ENCODE measurements at places on chromosomes 16 and 17.

- no peak for DNase-seq
Measured at GRCh38 chr16:28003923-28004322, 59.6 kb downstream of the GSG1L start.

DNA sequence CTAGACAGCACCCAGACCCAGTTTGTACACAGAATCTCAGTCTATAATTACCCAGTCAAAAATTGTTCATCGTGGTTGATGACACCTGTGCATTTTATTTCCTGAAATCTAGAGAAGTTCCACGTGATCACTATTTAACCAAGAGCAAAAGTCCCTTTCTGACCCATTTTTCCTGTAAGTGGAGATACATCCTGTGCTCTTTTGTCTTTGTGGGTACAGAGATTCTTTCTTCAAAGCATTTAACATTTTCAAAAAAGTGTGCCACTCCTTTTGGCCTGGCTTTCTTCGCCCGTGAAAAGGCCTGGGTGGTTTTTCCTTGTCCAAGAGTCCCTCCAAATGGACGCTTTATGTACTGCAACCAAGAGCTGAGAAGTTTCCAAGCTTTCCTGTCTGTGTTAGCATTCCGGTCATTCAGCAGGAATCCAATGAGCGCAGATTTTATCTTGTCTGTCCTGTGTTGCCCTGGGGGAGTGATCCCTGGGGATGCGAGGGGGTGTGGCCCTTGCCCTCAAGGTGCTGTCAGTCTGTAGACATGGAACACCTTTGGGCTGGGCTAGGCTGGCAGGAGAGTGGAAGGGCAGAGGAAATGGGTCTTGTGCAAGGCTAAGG is 161.1 kb upstream of the CACNG5 start:
- no peak for DNase-seq

- DNase-seq = no peak
Measured at GRCh38 chr16:53154513-53154912, 99.7 kb downstream of the CHD9 start.

- DNase-seq = peak; percentile 13
Measured at GRCh38 chr16:9256196-9256595, 164.8 kb downstream of the HAPSTR1 start.

DNA sequence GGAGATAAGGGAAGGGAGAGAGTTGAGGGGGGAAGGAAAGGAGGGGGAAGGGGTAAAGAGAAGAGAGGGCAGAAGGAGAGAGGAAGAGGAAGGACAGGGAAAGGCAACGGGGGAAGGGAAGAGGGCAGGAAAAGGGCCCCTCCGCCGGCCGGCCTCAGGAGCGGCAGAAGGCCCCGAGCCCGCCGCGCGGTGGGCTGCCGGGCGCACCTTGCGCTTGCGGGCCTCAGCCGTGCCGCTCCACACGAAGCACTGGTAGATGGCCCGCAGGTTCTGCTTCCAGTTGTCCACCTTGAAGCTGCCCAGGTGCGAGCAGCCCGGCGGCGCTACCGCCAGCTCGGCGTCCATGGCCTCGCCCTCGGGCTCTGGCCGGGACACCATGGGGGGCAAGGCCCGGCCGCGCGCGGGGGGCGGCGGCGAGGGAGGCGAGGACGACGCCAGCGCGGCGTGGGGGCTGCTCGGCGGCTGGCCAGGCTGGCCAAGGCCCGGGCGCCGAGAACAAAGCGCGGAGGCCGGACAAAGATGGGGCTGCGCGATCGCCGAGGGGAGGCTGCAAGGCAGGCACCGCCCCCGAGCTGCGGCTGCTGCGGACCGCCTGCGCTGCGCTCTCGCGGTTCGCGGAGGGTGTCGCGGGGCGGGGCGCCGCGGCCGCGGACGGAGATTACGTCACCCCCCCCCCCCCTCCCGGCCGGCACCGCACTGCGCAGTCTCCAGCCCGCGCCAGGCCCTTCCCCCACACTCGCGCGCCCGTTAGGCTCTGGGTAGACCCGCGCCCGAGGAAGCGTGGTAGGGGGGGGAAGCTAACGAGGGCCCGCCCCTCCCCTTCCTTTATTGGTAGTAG is at the start of gene USP22:
Gene USP22, minus strand, starts transcription at position 554 of the 838 bp plus-strand sequence. Its CDS starts 176 bp downstream, at position 378.
- no peak for DNase-seq

GRCh38 chr16:25893332-25893731 is 201.6 kb downstream of the HS3ST4 start:
- no peak for DNase-seq

DNA sequence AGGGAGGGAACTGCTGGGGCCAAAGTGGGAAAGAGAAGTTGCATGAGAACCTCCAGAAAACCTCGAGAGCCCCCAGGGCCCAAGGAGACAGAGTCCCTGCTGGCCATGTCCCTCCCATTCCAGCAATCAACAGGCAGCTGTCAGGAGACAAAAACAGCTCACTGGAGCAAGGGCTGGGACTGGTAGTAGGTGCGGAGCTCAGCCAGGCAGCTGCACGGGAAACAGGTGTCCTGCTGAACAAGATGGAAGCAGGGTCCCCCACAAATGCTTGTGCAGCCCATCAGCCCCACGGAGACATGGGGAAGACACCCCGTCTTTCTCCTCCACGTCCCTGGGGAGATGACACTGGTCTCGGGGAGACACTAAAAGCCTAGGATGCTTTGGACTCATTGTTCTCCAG is 34.5 kb downstream of the SDK2 start:
- no peak for DNase-seq

All from left ventricle myocardium inferior (tissue), 1 donor.